Fibroblast of the aortic adventitia (primary cell): ENCODE measurements at places on chromosomes 5 and 9.

DNA sequence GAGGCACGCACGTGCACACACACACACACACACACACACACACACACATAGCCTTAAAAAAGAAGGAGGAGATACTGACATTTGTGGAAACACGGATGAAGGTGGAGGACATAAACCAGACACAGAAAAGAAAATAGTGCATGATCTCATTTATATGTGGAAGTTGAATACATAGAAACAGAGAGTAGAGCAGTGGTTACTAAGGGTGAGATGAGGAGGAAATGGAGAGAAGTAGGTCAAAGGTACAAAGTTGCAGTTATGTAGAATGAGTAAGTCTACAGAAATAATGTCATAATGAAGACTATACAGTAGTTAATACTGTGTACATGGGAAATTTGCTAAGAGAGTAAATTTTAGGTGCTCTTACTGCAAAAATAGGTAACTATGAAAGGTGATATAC lies 412.2 kb upstream of the CDH9 start:
- no peak for DNase-seq

DNA sequence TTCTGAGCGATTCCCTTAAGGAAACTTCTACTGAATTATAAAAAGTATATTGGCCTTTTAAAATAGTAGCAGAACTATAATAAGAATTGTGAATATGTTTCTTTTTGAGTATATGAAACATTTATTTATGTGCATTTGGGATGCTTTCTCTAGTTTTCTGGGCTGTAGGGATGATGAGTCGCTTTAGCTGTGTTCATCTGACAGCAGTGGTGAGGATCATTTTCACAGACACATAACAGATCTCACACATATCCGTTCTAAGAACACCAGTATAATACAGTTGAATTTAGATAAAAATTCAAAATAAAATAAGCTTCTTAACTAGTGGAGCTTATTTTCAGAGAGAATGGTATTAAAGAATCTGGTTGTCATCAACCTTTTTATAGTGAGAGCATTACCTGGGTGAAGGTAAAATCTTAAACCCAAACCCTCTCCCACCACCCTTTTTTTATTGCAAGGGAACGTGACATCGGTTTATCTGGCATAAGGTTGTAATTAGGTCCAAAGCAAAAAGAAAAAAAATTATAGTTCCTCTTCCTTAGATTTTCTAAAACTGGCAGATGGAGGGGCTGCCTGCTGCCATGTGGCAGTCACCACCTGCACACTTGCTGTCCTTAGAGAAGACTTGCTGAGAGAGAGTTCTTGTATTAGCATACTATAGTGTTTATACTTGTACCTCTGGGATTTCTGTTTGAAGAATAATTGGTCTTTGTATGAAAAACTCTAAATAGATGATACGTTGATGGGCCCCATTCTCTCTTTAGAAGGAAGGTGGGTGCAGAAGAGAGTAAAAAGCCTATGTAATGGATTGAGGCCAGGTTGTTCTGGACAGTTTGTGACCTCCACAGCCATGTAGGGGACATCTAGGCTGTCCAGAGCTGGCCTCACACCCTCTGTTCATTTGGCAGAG lies 86.8 kb downstream of the CAMK4 start:
- no peak for DNase-seq

- DNase-seq, result peak; percentile 98
Observed at GRCh38 chr5:17305964-17306725, 88.7 kb downstream of the BASP1 start.

DNA sequence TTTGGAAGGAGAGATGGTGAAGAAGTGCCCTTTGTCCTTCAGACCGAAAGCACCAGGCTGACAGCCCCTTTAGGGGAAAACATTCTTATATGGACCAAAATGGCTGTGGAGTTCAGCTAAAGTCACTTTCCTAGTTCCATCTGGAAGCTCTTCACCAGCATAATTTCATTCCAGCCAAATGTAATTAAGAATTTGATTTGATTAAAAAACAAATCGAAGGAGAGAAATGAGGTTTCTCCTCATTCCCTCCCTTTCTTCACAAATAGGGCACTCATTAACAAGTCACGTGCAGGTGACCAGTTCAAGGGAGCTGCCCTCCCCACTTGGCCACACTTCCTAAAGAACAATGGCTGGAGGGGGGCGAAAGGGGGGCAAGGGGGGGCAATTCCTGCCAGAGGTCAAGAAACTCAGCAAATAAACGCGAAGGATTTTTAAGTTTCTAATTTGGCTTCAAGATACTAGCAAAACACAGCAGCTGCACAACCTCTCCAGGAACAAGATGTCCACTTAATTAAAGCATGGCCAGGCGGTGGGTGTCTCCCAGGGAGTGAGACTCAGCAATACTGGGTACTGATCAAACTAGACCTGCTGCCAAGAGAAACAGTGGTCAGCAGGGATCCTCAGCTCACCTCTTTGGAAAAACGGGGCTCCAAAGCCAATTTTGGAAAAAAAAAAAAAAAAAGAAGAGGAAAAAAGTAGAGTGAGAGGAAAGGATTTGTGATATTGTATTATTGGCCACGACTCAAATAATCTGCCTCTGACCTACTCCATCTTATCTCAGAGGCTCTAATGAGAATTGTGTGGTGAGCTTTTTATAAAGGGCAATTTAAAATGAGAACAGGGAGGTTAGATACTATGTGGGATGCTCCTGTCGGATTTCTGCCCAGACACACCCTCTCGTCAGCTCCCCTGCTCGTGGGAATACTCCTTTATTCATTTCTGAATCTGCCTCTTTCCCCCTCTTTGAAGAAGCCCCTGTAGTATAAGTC lies 254.3 kb downstream of the ZSWIM6 start:
- DNase-seq, result no peak

GRCh38 chr9:122032346-122032745 lies 60.8 kb downstream of the TTLL11 start:
- DNase-seq, result no peak

- no peak for DNase-seq
Observed at GRCh38 chr5:137572042-137572695, 73.0 kb upstream of the SPOCK1 start.

GRCh38 chr5:179763215-179763945 lies 30.4 kb upstream of the LTC4S start:
- DNase-seq, result peak; percentile 92

- no peak for DNase-seq
Observed at GRCh38 chr5:78562714-78563330, 85.8 kb downstream of the LHFPL2 start.
